Jurkat, Clone E6-1 (cell line): ENCODE measurements at places on chromosomes 6 and 20.
A peak's percentile ranks its signal among the peaks of the same experiment; 100 is the strongest.

DNA sequence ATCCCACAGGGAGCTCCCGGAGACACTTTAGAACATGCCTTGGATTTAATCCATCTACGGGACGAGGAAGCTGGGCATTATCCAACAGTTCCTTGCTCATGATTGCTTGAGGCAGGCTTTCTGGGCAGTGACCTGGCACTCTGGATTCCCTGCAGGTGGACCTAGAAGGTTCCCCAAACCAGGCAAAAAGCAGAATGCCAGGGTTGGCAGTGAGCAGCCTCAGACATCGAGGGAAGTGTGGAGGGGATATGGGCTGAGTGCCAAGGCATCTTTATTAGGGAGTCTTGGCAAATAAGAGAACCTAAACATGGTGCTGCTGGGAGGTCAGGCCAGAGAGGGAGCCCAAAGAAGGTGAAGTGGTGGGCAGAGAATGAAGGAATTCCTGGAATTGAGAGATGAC lies 158.5 kb downstream of the CD83 start:
- DNase-seq: no peak

- DNase-seq: no peak
Observed at GRCh38 chr6:628766-629165, 28.1 kb downstream of the HUS1B start.

DNA sequence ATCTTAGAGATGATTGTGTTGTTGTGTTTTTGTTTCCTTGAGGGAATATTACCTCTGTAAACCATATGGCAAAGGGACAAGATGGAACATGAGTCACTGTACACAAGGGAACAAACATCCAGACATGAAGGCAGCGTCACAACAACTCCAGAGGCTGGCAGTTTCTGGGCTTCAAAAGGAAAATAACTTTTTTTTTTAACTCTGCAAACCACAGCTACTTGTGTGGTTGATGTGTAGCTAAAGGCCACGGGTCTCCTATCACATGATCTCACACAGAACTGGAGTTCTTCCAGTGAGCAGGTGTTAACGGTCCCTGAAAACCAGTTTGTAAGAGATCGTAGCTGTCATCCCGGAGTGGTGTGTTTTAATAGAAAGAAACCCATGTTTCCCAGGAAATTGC lies 33.2 kb upstream of the HBS1L start:
- peak; percentile 99 for DNase-seq

DNA sequence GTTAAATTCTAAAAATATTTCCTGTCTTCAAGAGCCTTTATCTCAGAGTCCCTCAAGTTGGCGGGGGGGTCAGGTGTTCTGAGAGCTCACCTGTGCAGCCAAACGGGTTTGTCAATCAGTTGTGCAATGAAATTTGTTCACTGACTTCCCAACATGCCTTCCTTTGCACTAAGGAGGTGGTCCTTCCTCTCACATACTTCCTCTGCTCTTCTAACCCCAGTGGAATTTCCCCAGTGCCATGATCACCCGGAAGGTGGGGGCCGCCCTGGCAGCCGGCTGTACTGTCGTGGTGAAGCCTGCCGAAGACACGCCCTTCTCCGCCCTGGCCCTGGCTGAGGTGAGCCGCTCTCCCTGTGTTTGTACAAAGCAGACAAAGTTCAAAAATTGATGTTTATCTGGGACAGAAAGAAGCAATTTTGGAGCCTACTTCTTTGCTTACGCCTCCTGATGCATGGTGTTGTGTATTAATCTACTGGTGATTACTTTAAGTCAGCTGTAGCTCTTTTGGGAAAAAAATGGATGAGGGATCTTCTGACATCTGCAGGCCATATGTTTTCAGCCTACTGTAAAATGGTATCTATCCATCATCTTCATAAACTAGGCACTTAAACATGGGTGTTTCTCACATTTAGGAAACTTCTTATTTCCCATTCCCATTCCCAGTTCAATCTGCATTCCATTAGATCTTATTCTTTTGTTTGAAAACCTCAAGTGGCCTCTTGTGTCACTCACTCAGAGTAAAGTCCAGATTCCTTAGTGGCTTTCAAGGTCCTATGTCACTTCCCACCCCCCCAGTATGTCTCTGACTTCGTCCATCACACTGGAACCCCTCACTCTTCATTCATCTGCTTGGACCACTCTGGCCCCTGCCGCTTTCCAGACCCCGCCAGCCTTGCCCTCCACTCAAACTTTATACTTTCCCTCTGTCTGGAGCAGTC lies 10.1 kb downstream of the ALDH5A1 start:
- DNase-seq: no peak

GRCh38 chr6:97081010-97081590 lies 156.6 kb downstream of the KLHL32 start:
- DNase-seq: peak; percentile 19

- no peak for DNase-seq
Observed at GRCh38 chr6:115514656-115515055, 546.0 kb downstream of the FRK start.

DNA sequence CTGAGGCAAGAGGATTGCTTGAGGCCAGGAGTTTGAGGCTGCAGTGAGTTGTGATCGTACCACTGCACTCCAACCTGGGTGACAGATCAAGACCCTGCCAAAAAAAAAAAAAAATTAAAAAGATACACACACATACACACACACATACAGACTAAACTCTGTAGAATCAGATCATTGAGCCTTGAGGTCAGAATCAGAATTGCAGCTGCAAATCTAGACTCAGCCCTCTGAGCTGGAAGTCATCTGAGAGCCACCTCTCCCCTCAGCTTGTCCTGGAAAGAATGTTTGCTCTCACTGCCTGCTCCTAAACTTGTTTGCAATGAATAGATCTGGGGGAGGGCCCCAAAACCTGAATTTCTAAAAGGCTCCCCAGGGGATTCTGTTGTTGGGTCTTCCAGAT lies 41.4 kb upstream of the ANGPT4 start:
- no peak for DNase-seq

GRCh38 chr20:10922941-10923340 lies 249.1 kb upstream of the JAG1 start:
- DNase-seq: no peak

- DNase-seq: no peak
Observed at GRCh38 chr6:14881398-14881797, 364.5 kb upstream of the JARID2 start.

GRCh38 chr6:169647637-169648036 lies 54.2 kb downstream of the WDR27 start:
- DNase-seq: no peak

DNA sequence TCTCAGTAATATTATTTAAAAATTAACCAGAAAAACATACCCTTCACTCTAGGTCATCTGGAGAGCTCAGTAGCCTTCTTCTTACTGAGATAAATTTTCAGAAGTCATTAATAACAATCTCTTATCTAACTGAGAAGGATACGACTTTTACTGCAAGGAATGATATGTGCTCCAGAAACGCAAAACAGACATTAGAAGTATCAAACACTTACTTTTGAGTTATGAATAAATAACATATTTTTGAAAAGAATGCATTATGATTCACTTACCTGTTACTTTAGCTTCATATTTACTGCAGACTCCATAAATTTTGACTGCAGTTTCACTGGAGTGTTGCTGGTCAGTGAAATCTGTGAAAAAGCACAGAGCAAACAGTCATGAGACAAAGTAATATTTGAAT lies 668.7 kb upstream of the NRSN1 start:
- DNase-seq: no peak

DNA sequence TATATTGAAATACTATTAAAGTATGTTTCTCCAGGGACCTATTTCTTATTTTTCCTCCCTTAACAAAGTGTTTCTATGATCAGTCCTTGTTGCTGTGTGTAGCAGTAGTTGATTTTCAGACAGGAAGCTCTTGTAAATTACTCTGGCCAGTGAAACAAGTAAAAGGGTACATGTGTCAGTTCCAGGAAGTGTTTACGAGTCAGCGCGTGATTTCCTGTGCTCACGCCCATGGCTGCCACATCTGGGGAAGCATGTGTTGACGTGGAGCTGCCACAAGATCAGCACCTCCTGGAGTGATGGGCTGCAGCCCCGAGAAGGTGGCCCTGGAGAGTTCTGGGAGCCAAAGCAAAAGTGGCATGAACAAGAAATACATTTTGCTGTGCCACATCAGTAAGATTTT lies 38.6 kb upstream of the GGTLC1 start:
- peak; percentile 66 for DNase-seq
